BJ (cell line): ENCODE measurements at places on chromosomes 7 and 10.

- peak; percentile 70 for DNase-seq
Observed at GRCh38 chr7:29408841-29409243, 154.8 kb upstream of the PRR15 start.

DNA sequence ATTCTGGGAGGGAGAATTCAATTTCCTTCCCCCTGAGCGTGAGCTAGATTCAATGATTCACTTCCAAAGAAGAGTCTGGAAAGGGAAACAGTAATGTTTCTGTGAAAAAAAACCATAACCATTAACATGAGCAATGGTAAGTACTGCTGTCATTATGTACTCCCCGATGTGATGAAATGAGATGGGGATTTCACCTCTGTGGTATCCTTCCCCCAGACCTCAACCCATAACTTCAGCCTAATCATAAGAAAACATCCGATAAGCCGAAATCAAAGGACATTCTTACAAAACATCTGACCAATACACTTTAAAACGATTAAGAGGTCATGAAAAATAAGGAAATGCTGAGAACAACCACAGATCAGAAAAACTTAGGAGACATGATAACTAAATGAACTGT, 27.2 kb downstream of the EZH2 start:
- DNase-seq = no peak

DNA sequence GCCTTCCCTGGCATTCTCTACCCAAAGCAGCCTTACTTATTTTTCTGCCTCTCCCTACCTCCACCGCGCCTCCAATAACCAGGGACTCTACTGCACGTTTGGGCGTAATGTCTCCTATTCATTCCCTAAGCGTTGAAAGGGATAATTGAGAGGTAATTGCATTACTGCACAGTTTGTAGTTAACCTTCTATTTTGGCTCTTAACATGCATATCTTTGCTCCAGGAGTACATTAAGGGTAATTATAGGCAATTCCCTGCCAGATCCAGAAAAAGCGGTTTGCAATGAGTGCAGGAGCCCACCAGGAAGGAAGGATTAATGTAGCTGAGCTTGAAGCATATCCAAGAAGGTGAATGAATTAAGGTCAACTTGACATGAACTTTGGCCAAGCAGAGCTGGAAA, 558.4 kb downstream of the TYW1 start:
- DNase-seq = no peak

GRCh38 chr10:70474780-70475179, 3.8 kb upstream of the PALD1 start:
- DNase-seq = no peak

- DNase-seq = no peak
Observed at GRCh38 chr7:45021604-45022296, 21.7 kb downstream of the CCM2 start.

DNA sequence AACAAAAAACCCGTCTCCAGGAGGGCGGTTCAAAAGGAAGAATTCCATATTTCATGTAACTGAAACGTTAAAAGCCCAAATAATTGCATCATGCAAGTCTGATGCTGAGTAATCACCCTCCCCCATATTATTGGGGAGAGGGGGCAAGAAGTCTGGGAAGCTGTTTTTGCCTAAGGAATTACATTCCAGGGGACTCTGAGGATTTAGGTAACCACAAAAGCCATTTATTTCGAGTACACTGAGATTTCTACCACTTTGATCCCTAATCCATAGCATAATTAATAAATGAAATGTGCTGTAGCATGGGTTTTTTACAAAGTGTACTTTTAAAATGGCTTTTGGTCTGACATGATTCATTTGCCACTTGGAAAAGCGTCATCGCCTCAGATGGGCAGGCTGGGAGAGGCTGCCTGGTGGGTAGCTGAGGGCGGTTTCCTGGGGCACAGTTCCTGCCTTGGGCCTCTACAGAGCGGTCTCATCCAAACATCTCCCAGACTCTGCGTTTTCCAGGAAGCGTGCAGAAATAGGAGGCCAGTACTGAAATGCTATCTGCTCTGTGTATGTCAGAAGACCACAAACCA, 106.5 kb downstream of the TCF7L2 start:
- no peak for DNase-seq

GRCh38 chr10:117617659-117618058, 75.1 kb downstream of the EMX2 start:
- no peak for DNase-seq

- no peak for DNase-seq
Observed at GRCh38 chr7:139494835-139495579, 11.5 kb upstream of the KLRG2 start.

- DNase-seq = no peak
Observed at GRCh38 chr10:121983852-121984251, 5.1 kb upstream of the TACC2 start.

DNA sequence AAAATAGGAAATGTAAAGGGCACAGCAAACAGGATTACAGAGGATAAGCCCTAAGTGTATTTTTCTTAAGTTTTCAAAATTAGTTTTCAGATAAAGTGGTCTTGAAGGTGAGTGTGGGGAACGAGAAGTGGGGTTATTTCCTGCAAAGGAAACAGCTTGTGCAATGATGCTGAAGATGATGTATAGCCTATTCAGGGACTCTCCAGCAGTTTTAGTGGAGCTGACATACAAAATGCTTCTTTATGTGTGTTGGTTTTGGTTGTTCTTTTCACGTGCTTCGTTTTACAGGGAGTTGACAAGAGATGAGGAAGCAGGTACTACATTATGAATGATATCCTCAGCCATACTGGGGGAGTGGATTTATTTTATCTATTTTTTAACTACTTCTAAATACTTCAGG, 20.5 kb downstream of the CASD1 start:
- no peak for DNase-seq

DNA sequence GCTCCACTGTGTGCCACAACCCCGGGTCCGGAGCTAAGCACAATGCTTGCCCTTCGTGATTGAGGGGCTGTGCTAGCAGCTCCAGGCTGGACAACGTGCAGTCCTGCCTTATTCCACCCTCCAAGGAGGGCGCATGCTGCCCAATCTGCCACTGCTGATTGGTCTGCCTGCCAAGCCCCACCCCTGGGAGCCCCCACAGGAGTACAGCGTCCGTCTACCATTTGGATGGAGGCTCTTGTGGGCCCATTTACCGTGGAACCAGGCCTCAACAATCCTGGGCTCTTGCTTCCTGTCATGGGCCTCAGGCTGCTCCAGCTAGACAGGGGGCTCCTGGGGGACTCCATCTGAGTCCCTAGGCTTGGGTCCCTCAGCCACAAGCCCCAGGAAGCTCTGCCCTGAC, 173.3 kb downstream of the SLIT1 start:
- no peak for DNase-seq

DNA sequence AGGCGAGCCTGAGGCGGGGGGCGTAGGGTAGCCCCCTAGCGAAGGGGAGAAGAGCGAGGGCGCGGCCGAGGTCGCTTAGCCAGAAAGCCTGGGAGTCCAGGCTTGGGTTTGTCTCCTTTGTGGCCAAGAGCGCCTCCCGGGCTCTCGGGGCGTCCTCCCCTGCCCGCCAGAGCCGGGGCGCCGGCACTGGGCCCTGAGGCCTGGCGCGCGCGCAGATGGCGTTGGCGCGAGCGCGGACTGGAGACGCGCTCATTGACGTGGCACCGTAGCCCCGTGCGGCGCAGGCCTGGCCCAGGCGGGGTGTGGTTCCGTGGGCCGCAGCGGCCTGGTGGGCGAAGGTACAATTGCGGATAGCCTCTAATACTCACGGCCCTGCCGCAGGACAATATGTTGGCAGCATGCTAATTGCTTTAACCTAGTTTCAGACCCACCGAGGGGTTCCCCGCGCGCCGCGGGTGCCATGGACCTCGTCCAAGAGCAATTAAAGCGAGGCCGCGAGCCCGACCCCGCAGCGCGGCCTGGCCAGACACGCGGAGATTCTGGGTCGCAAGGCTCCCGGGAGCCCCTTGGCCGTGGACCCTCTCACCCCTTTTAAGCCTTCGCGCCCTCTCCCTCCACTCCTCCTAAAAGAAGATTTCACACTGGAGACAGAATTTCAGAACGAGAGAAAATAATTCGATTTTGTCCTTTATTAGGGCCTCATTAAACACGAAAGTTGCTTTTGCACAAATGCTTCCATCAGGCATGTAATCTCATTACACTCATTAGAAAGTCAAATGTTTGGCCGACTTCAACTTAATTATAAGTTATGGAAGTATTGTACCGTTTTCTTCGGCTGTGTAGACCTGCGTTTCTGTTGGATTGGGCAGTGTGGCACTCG, 3.1 kb downstream of the PTF1A start:
- no peak for DNase-seq

GRCh38 chr10:84517554-84517953, 189.2 kb downstream of the CCSER2 start:
- DNase-seq = no peak

- DNase-seq = no peak
Observed at GRCh38 chr10:128631801-128632241, 505.6 kb upstream of the MKI67 start.

- DNase-seq = no peak
Observed at GRCh38 chr10:117364110-117364960, 10.9 kb downstream of the PDZD8 start.

DNA sequence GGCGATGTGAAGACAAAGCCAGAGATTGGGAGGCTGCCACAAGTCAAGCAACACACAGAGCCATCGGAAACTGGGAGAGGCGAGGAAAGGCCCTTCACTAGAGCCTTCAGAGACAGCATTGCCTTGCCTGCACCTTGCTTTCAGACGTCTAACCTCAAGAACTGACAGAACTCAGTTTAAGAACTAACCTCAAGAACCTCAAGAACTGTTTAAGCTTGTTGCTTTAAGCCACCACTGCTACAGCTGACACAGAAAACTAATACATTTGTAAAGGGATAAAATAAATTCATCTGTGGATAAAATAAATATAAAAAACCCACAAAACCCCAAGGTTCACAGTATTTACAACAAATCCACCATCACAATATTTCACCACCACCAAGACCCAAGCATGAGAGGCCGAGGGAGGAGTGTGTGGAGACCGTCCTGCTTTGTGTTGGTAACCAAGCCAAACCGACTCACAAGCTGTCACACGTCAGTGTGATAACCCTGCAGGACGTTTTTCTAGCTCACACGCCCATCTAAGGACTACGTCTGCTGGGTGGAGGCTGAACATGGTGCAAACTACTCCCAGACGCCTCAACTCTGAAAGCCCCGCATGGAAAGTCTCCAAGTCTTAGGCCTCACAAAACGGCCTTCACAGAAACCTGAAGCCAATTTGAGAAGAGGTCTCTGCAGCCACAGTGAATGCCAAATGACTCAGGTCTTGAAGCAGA, 116.8 kb downstream of the ABLIM1 start:
- DNase-seq = peak; percentile 86

GRCh38 chr7:139958599-139959284, 104.0 kb downstream of the PARP12 start:
- DNase-seq = no peak

GRCh38 chr10:34794835-34795234, 20.3 kb downstream of the PARD3 start:
- no peak for DNase-seq

- DNase-seq = no peak
Observed at GRCh38 chr7:39703144-39703543, 79.8 kb downstream of the RALA start.

DNA sequence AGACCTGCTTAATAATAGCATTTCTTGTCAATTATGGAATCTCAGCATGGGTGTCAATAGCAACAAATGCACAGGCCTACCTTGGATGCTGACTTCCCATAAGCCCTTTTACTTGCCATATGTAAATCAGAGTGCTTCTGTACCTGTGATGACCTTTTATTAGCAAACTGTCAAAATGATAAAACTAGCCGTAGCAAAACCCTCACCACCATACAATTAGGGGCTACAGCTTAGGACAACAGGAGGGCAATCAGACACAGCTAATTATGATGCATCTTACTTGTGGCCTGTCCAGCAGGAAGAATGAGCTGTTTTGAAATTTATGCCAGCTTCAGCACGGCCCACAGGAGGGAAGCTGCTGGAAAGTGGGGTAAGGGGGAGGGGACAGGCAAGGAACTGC, 201.6 kb downstream of the TAX1BP1 start:
- DNase-seq = no peak

GRCh38 chr10:9869606-9870176, 1148.0 kb upstream of the CELF2 start:
- no peak for DNase-seq

DNA sequence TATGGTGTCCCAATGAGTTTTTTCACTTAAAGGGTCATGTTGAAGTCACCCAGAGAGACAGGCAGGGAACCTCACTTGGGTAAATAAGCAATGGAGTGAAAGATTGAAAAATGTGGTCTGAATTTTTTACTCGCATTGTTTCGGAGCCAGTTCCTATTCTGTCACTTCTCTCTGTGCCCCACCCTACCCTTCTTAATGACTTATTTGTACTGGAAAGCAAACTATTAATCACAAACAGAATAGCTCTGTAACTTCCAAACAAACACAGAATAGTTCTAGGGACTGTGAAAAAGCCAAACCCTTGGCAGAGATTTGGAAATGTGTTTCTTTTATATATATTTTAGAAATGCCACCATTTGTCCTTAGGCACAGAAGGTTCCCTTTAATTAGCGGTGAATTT, 76.0 kb downstream of the LRMDA start:
- no peak for DNase-seq

GRCh38 chr7:137592232-137592896, 248.8 kb upstream of the PTN start:
- DNase-seq = peak; percentile 16

DNA sequence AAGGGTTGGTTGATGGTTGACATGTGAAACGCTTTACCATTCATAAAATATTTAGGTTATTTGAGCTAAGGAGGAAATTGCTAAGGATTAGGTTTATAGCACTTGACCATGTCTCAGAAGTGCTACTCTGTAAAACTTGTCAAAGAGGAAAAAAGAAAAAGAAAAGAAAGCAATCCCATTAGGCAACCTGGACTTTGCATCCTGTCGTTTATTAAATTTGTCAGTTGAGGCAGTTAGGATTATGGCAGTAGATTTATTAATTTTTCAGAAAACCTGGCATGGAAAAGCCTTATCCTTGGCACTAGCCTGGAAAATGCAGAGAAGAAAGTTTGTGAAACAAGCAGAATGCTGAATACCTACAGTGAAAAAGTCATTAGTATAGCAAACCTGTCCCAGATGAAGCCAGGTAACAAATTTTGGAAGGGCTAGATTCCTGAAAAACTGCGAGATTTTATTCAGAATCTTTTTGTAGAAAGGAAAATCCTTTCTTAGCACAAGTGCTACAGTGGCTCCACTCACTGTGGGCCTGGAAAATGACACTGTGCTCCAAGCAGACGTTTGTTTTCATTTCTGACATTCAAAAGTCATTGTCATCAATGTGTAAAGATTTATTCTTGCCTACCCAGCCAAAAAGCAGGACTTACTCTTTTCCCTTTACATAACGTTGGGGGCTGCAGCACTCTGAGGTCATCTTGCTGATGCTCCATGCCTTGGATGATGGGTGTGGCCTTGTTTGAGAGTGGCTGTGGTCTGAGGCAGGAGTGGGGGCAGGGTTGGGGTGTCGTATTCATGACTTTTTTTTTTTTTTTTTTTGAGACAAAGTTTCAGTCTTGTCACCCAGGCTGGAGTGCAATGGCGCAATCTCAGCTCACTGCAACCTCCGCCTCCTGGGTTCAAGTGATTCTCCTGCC, 664.9 kb downstream of the SUGCT start:
- DNase-seq = no peak

- DNase-seq = peak; percentile 67
Observed at GRCh38 chr10:4354382-4354812, 471.6 kb upstream of the AKR1E2 start.
